MG63 (cell line): ENCODE measurements at places on chromosomes 7 and 10. TPM values are rescaled to one million over a fixed set of nuclear protein-coding genes. Genes with fewer than 3 reads are reported as not detected.

The C10orf53 gene
- not detected in 2 replicates for total RNA-seq

- DNase-seq: no peak
These were observed 23.1 kb downstream of the PRF1 start for GRCh38 chr10:70579234-70580002.

DNA sequence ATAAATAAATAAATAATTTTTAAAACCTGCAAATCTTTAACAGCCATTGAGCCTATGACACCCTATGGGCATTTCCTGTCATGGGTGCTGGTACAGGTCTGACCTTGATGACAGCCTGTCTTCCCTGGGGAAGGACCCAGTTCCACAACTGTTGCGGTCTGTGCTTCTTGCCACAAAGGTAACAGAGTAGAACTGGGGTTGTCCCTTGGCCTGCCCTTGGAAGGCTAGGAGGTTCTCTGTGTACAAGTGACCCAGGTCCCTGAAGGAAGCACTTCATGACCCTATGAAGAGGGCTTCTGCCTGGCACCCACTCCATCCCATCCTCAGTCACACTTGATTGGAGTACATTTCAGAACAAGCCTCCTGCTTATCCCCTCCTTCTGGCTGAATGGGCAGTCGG is 66.9 kb downstream of the OGDH start:
- no peak for DNase-seq

The ITGB1 gene
- 715 and 2,345 TPM in 2 replicates for total RNA-seq

The WEE2 gene
- not detected in 2 replicates for total RNA-seq

- no peak for DNase-seq
These were observed 38.3 kb downstream of the LYZL2 start for GRCh38 chr10:30591249-30591670.

DNA sequence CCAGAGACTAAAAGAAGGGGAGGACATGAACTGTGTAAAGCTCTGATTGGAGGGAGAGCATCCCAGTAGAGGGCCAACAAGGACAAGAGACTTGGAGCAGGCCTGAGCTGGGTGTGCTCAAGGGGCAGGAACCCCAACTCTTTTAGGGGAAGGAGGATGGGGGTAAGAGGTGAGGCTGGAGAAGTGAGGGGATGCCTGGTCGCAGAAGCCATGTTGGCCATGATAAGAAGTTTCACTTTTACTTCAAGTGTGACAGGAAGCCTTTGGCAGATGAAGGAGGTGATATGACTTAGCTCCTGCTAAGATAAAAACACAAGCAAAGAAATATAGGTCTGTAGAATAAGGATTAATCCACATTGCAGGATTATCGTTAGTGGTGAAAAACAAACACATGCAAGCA is 208.3 kb downstream of the JAZF1 start:
- no peak for DNase-seq

The ZNF12 gene
- total RNA-seq: 7.1 and 8.0 TPM in 2 replicates

DNA sequence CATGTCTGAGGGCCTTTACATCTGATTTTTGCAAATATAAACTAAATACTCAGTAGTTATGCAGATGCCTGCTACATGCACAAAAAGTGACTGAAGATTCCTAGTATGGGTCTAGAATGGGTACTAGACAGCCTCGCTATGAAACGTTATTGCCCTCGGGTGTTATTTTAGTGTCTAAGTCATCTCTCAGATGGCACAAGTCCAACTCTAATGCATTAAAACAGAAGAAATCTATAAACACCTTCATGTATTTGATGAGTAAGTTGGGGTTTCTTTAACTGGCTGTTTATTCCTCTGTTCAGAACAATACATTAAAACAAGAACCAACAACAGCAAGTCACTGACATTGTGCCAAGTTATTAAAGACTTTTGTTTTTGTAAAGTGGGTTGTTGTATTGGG is 41.6 kb downstream of the TEX36 start:
- DNase-seq: no peak

GRCh38 chr7:157250605-157251228 is 86.1 kb upstream of the DNAJB6 start:
- DNase-seq: peak; percentile 15

The NPTX2 gene
- 0.94 and 2.1 TPM in 2 replicates for total RNA-seq

DNA sequence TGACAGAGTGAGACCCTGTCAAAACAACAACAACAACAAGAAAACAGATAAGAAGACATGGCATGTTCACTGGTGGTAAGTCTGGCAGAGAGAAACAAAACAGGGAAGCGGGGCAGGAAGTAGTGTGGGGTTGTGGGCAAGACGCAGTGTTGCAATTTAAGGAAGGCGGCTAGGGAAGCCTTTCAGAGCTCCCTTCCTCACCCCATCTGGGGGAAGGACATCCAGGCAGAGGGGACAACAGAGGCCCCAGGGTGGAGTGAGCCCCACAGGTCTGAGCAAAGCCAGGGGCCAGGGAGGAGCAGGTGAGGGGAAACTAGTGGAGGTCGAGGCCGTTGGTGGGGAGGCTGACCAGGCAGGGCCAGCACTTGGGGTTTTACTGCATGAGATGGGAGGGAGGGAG is 16.8 kb downstream of the LAT2 start:
- no peak for DNase-seq

DNA sequence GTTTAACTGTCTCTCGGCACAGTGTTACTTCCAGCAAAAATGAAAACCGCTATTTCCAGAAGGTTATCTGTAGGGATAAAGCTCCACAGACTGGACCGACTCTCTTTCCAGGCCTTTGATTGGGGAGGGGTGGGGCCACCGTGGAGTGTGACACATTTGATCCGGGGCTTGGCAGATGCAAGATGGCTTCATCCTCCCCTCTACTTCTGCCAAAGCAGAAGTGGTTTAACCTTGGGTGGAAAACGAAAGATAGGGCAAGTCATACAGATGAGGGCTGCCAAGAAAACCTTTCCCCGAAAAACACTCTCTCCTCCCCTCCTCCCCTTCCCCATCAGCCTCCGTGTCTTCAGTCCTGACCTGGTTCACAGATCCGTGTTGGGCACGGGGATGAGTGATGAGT is 139.7 kb upstream of the SH2B2 start:
- peak; percentile 74 for DNase-seq

DNA sequence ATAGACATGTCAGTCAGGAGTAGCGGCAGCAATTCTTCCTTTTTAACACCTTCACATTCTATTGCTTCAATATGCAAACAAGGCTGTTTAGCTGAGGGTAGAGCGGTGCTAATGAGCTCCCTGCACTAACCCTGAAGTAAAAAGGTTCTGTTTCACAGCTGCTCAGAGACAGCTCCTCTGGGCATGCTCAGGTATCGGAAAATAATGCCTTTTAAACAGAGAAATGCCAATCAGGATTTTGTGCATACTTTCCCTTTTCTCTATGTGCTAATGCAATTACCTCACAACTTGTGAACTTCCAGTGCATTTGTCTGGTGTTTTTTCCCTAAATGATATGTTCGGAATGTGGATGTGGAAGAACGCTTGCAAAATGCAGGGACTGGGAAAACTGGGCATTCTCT is 307.7 kb upstream of the FZD8 start:
- DNase-seq: no peak

DNA sequence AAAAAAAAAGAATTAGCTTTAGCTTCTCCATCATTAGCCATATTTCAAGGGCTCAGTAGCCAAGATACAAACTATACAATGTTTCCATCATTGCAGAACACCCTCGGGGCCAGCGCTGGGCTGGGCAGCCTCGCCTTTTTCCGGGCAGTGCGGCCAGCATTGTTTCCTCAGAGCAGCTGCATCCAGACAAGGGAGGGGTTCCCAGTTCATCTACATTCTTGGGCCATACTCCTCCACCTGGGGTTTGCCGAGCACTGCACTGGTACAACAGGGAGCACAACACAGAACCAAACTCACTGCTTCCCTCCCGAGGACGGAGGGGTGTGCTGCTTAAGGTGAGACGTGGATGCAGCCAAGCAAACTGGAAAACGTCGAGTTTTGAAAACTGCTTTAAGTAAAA is 2.4 kb upstream of the PKD1L1 start:
- no peak for DNase-seq

DNA sequence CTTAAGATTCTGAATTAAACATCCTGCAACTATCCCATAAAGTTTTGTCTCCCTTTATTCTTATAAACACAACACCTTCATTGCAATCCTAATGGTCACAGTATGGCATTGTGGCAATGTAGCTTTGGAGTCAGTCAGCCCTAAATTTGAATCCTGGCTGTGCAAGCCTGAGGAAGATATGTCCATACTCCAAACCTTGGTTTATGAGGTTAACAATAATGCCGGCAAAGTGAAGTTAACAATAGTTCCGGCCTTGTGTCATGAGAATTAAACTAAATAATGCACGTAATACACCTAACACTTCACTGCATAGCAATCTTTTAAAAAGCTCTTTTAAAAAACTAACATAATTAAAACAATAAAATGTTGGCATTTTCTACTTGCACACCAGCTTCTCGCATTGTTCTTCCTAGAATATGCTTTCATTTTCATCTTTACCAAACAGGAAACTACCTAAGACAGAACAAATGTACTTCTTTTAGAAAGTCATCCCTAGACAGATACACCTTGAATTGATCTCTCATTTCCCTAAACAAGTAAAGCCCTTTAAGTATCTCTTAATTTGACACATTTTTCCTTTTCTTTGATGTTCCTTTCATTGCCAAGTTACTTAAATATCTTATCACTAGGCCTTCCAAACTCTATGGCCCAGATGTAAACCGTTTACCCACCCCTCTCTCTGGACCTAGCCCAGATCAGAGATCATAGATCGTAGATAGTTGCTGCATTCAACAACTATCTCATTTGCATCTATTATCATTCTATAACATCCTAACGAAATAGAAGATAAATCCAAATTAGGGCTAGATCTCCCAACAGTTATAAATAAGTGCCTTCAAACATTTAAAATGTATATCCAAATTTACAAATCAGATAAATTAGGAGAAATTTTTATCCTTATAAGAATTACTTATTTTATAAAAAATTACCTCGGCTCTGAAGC is 66.7 kb downstream of the CREB3L2 start:
- no peak for DNase-seq

DNA sequence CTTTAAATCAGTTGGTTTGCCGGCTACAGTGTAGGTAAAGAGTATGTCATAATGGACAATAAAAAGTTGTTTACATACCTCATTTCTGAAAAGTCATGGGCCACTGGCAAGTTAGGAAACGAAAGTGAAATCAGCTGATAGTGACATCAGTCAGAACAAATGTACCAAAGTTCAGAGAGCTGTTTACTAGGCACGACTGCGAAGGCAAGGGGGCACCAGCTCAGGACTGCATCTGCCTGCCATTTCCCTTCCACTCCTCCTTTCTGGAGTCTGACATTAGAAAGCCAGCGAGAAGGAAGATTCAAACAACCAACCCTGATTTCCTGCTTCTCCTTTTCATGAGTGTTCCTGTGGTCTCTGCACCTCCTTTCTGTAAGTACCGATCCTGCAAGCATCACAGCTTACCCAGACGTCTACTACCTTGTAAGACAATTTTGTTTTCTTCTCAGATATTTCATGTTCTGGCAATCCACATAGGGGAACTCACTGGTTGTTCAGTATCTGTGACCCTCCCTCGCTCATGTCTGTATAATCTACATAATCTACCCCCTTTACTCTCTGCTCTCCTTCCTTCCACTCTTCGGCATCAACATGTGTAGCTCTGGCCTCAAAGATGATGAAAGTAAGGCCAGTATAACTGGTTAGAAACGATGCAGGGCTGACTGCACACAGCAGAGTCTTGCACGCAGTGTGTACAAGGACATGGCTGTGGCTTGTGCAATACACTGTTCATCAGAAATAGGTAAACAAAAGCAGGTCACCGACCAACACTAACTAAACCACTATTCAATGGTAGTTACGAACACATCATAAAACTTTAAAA is at the start of gene TMEM140:
TMEM140 (plus strand) TSS at position 174 of the 823 bp plus-strand sequence. CDS start 16,370 bp downstream, outside the sequence.
- peak; percentile 10 for DNase-seq

- DNase-seq: no peak
These were observed 43.9 kb downstream of the DKK1 start for GRCh38 chr10:52357971-52358370.

DNA sequence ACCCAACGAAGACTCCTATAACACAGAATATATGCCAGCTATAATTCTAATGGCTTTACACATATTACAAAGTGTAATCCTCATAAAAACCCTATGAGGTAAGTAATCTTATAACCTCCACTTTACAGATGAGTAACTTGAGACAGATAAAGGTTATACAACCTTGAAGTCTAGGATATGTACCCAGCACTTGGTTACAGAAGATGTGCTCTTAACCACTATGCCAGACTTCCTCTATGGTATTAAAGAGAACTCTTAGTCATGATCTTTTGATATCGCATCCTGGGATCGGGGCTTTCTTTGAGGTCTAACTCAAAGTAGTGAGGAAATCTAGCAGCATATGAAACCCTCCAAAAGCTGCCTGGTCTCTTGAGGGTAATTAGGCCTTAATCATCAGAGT is 319.2 kb upstream of the LRRN3 start:
- DNase-seq: no peak

The ASB4 gene
- total RNA-seq: not detected in 2 replicates

DNA sequence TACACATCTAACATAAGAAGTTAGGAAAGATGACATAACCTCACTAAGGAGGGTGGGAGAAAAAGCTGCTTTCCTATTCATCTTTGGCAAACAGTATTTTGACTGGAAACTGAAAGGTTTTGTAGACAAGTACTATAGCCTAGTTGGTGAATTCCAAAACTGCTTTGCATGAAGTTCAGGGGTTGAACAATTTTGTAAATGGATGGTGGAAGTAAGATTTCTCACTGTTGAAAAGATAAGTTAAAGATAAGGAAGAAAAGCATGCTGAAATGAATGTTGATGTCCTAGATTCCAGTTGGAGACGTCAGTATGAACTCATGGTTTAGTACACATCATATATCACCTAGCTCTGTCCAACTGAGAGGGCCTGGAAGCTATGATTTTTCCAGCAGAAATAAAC is 159.1 kb upstream of the FEZF1 start:
- no peak for DNase-seq

DNA sequence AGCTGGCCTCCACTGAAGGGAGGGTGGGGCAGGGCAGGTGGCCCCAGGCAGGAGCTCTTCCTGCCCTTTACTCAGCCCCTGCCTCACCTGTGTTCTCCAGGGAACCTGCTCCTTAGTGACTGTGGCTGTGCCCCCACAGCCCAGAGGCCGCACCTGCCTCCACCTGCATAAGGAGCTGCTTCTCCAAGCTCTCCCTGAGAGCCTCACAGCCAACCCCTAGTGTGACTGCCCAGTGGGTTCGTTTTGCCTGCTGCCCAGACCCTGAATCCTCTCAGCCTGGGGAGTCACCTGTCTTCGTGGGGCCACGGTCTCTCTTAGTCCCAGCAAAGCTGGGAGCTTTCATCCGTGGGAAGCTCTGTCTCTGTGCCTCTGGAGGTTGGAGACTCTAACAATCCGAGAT is 94.4 kb downstream of the GLRX3 start:
- DNase-seq: no peak

GRCh38 chr7:37467002-37467401 is 18.3 kb upstream of the ELMO1 start:
- DNase-seq: no peak

The TMEM176B gene
- total RNA-seq: 0.23 TPM in 1 of 2 replicates, not detected in the other

The CALHM1 gene
- not detected in 2 replicates for total RNA-seq

The PIK3CG gene
- not detected in 2 replicates for total RNA-seq

The AFAP1L2 gene
- 3.4 and 3.8 TPM in 2 replicates for total RNA-seq

The TAS2R41 gene
- total RNA-seq: not detected in 2 replicates

DNA sequence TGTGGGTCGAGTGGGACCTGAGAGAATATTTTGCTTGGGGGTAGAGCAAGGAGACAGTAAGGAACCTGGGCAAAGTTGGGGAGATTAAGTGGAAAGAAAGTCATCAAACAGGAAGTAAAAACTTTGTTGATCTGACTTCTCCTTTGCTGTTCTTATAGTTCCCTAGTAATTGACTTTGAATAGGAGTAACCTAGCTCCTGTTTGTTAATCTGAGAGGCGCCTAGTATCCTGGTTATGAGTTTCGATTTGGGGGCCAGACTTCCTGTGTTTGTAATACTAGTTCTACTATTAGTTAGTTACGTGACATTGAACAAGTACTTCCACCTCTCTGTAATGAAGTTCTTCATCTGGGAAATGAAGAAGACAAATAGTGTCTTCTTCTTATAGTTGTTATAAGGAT is 99.1 kb downstream of the ZNF365 start:
- DNase-seq: no peak
